ENCODE measurements at places on chromosomes 2 and 18. TPM values are rescaled to one million over a fixed set of nuclear protein-coding genes. Genes with fewer than 3 reads are reported as not detected.

Gene PAIP2B
- 0.81 TPM for total RNA-seq

Gene GAL3ST2
- not detected for total RNA-seq

Gene PAX8
- total RNA-seq = 19.8 TPM

Gene CRYGC
- not detected for total RNA-seq

Gene RAB6C
- not detected for total RNA-seq

Gene CD28
- not detected for total RNA-seq

Gene NAT8
- not detected for total RNA-seq

Gene PRSS56
- total RNA-seq = not detected

Gene CAPN14
- total RNA-seq = 0.32 TPM

Gene LONRF2
- total RNA-seq = not detected

Gene GALR1
- not detected for total RNA-seq

Gene GALNT14
- 12.8 TPM for total RNA-seq

Gene NOL4
- total RNA-seq = under 0.01 TPM

Gene GCG
- total RNA-seq = not detected

Gene AMER3
- not detected for total RNA-seq

Gene MC4R
- total RNA-seq = 0.36 TPM

Gene ABCG5
- total RNA-seq = not detected

Gene ATOH8
- 5.7 TPM for total RNA-seq

Gene KCMF1
- 71.4 TPM for total RNA-seq
